Urinary bladder (tissue), 4 donors: ENCODE measurements at places on chromosomes 3 and 15.

DNA sequence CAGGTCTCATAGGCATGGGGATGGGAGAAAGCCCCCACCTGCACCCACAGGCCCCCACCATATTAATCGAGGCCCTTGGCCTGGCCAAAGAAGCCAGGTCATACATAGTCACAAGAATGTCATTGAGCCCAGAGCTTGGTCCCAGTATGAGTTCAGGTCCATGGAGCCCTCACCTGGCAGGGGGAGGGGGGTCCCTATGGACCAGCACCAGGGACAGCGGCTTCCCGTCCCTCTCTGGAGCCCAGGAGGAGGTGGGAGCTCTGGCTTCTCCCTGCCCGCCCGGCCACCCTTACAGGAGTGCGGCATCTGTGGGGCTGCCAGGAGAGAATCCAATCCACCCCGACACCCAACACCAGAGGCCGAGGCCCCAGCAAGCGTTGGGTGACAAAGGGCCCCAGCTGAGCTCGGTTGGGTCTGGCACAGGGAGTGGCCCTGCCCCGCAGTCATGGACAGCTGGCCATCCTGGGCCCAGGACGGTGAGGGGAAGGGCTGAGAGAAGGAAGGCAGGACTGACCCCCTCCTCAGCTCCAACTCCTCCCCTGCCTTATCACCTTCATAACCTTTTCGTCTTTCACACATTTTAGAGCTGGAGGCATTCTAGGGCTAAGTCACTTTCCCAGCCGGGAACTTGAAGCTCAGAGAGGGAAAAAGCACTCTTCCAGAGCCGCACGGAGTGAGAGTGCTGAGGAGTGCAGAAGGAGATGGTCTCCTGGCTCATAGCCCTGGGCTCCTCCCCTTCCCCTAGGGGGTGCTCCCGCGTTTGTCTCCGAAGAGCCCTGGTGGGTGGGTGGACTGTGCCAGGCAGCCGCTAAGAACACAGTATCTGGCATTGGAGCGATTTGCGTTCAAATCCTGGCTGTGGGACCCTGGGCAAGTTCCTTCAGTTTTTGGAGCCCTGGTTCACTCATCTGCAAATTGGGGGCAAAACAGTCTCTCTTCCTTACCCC lies 54.6 kb downstream of the ATP2B2 start:
- no peak for DNase-seq

GRCh38 chr3:39216176-39216790 lies 23.9 kb upstream of the XIRP1 start:
- no peak for DNase-seq

DNA sequence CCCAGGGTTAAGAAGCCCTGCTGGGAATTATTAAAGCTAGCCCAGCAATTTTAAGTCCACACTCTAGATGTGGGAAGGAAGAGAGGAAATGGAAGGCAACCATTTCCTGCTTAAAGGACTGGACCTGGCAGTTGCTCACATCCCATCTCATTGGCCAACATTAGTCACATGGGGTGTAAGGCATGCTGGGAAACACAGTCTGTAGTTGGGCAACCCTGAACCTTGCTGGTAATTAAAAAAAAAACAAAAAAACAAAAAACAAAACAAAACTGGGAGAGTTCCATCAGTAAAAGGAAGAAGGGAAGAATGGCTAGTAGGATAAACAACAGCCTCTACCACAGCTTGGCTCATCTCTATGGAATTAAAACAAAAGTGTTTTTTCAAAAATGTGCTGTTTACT lies 136.0 kb downstream of the VGLL4 start:
- DNase-seq, result no peak

DNA sequence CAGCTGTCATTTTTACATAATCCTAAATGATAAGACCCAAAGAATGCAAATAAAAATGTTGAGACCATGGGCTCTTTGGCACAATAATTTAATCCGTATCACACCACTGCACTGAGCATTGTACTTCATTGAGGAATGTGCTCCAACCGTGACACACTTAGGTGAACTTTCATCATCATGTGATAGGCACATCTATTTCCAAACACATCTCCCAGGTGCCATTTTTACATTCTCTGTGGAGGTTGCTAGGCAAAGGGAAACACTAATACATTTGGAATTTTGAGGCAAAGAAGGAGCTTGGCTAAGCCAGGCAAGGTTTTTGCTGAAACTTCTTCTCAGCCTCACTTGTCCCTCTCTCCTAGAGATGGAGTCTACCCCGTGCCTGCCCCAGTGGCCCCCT lies 68.7 kb downstream of the LRTM1 start:
- no peak for DNase-seq

DNA sequence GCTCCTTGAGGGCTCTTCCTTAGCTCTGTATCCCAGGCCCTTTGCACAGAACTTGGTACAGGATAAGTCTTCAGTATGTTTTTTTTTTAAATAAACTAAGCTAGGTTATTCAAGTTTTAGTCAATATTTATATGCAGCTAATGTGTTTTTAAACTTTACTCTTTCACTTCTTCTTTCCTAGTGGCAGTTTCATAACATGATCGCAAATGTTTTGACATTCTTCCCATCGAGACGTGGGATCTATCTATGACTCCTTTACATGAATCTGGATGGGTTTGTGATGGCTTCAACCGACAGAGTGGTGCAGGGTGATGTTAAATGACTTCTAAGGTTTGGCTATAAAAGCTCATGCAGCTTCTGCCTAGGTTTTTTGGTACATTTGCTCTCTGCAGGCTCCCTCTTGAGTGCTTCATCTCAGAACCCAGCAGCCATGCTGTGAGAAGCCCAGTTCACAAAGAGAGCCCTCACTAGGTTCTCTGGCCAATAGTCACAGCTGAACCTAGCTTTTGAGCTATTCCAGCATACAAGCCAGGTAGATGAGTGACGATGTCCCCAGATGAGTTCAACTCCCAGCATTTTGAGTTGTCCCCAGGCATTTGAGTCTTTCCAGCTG lies 13.5 kb upstream of the MECOM start:
- no peak for DNase-seq

- DNase-seq, result no peak
Observed at GRCh38 chr15:37572401-37572800, 362.0 kb upstream of the TMCO5A start.

GRCh38 chr3:71849681-71850080 lies 64.7 kb upstream of the PROK2 start:
- no peak for DNase-seq

DNA sequence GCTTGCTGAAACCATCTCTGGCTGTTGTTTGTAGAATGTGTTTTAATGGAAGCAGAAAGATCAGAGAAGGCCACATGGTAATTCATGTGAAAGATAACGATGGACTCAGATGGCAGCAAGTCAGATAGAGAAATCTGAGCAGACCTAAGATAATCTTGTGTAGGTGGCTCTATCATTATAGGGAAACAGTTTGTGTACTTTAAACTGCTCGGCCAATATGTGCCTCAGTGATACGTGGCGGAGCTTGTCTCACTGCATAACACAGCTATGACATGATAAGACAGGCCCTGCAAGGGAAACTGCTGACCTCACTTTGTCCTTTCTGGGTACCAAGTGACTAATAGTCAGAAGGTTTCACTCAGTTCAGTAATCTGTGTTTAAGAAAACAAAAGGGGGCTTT lies 51.0 kb downstream of the MME start:
- peak; percentile 31 for DNase-seq

- DNase-seq, result peak; percentile 4
Observed at GRCh38 chr3:39809181-39809994, at the start of gene MYRIP. MYRIP (plus strand) TSS chr3:39809609; CDS start chr3:39900817, 91,208 bp downstream.

DNA sequence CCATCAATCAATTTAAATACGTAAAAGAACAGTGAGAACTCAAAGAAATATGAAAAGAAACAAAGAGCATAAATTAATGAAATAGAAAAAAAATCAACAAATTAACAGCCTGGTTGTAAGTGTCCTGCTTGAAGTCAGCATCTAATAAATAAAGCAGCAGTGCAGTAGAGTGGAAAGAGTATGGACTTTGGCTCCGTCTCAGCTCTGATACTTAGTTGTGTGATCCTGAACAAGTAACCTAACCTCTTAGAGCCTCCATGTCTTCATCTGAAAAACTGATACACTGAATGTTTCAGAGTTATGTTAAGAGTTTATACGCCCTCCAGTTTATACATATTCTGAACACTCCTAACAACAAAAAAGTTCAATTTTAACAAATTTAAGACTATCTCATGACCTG lies 44.6 kb downstream of the TFDP2 start:
- DNase-seq, result no peak

GRCh38 chr3:116057400-116058006 lies 387.8 kb downstream of the LSAMP start:
- DNase-seq, result no peak

DNA sequence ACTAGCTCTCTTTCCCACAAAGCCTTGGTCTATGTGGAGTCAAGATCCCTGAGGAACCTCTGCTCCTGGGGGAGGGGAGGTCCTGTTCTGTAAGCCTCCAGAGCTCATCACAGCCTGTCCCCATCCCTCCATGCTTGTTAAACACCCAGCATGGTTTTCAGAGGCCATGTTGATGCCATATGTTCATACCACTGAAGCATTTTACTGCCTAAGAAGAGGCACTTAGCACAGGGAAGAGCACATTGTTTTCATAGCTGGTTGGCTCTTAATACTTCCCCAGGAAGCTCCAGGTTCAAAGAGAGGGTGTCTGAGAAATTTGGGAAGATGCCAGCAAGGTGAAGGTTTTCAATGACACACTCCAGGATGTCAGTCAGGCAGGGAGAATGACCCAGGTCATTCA lies 25.6 kb downstream of the CPNE4 start:
- no peak for DNase-seq

GRCh38 chr3:82100378-82100777 lies 338.9 kb upstream of the GBE1 start:
- no peak for DNase-seq

DNA sequence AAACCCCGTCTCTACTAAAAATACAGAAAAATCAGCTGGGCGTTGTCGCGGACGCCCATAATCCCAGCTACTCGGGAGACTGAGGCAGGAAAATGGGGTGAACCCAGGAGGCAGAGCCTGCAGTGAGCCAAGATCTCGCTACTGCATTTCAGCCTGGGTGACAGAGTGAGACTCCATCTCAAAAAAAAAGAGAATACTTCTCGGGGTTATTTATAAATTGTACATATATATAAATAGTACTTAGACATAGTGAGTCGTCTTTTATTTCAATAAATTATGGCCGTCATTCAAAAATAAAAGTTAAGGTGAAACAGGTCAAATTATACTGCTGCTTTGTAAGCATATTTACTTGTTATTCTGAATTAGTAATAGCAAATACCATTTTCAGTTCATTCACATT lies 12.1 kb upstream of the EBLN2 start:
- DNase-seq, result no peak

DNA sequence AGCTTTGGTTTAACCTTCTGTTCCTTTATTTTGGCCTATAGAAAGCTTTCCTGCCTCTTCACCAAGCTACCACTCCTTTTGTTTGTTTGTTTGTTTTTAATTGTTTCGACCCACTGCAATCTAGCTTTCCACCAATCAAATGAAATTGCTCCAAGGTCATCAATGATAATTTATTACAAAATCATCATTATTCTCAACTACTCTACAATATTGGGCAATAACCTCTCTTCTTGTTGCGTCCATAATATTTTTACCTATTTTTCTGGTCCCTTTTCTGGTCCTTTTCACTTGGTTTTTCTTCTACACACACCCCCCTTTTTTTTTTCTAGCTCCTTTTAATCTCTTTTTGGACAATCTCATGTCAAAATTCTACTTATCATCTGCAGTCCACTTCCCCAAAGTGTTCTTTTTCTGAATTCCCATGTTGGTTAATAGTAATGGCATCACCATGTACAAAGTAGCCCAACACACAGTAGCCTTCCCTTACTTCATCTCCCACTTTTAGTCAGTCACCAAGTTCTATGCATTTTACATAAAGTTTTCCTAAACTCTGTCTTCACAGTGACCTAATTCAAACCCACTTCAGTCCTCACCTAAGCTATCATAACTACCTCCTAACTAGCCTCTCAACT lies 11.0 kb upstream of the ANKRD28 start:
- DNase-seq, result no peak
